ENCODE measurements at places on chromosomes 2 and 18.
A peak's percentile ranks its signal among the peaks of the same experiment; 100 is the strongest.

GRCh38 chr2:241550616-241551580 lies 7.6 kb upstream of the BOK start:
- no peak for DNase-seq

- DNase-seq, result no peak
Measured at GRCh38 chr2:35343135-35343534, 1012.4 kb upstream of the CRIM1 start.

DNA sequence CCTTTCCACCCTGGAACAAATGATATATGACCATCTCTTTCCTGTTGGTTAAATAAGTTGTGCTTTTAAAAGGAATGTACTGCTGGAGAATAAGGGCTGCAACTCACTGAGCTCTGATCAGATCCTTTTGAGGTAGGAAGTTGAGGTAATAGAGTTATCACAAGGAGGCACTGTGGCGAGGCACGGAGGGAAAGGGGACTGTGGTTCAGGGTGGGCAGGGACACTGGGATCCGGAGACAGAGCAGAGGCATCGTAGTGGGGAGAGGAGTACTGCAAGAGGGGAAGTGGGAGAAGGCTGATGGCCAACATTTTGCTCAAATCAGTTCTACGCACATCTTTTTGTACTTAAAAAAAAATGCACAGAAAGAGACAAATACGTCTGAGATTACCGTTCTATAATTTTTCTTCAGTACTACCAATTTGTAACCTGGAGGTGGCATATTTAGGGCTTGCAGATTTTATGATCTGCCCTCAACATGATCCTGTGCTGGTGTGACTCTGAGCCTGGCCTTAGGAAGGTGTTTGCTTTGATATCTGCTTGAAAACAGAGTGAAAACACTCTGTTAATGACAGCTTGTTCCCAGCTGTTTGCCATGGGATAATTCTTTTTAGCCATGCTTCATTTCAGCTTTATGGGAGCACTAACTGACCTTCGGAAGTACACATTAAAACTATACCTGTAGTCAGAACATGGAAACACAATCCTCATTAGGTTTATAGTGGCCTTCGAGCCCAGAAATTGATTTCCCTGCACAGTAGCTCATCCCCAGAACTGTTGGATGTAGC lies 168.1 kb downstream of the KCNE4 start:
- DNase-seq, result no peak

- no peak for DNase-seq
Measured at GRCh38 chr2:128640845-128641360, 322.2 kb upstream of the HS6ST1 start.

- DNase-seq, result no peak
Measured at GRCh38 chr18:49846361-49846662, 33.0 kb upstream of the ACAA2 start.

DNA sequence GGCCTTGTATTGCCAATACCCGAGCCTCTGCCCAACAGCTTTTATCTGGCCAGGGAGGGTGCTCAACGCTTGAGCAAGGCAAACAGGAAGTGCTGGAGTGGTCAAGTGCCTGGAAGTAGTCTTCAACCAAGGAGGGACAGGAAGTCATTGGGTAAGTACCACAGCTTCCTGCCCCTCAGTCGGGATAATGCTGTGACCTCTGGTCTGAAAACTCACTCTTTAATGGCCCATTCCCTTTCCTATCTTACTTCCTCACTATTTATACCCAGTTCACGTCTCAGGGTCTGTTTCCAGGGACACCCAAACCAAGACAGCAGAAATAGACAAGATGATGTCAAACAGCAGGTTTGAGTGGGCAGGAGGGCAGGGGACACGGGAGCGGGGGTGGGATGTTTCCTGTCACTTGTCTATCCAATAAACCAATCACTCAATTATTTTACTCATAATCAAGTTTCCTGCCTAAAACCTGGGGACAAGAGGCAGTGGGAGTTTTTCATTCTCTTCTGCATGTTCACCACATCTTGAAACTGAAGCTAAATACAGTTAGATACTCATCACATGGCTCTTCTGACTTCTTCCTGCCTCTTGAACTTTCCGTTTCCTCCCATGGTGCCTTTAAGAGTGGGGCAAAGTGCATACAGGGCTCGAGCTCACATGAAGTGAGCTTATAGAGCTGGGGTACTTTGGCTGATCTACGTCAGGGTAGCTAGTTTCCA lies 68.9 kb upstream of the CAB39 start:
- peak; percentile 19 for DNase-seq

Data from naive thymus-derived CD8-positive, alpha-beta T cell (primary cell).